Right lobe of liver (tissue), 6 donors: ENCODE measurements at places on chromosomes 7 and 10. TPM values are rescaled to one million over a fixed set of nuclear protein-coding genes. Genes with fewer than 3 reads are reported as not detected.

- no peak for DNase-seq
- no peak overlapping the region for H3K4me3 ChIP-seq
- no peak overlapping the region for H3K27ac ChIP-seq
- H3K36me3 ChIP-seq: no peaks in the 10 kb centered on the region
Observed at GRCh38 chr10:79262959-79263746, 84.1 kb upstream of the PPIF start.

GRCh38 chr7:139505563-139505962, 17.9 kb upstream of the CLEC2L start:
- no peaks in the 10 kb centered on the region for H3K36me3 ChIP-seq
- H3K27me3 ChIP-seq: no peaks in the 10 kb centered on the region
- no peak for DNase-seq
- H3K4me1 ChIP-seq: no peaks in the 10 kb centered on the region
- H3K4me3 ChIP-seq: no peak overlapping the region

DNA sequence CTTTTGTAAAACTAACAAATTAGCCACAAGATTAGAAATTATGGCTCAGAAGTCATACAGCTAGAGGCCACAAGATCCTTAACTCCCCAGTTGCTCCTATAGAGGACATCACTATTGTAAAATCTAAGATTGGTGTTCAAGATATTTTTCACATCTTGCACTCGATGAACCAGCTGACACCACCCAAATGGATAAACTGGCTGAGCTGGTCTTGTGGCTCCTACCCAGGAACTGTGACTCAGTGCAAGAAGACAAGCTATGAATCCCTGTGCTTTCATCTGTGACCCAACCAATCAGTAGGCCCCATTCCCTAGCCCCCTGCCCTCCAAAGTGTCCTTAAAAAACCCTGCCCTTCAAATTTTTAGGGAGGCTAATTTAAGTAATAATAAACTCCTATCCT, 27.9 kb upstream of the R3HCC1L start:
- no peaks in the 10 kb centered on the region for H3K27me3 ChIP-seq
- H3K4me3 ChIP-seq: no peak overlapping the region
- H3K36me3 ChIP-seq: no peaks in the 10 kb centered on the region

DNA sequence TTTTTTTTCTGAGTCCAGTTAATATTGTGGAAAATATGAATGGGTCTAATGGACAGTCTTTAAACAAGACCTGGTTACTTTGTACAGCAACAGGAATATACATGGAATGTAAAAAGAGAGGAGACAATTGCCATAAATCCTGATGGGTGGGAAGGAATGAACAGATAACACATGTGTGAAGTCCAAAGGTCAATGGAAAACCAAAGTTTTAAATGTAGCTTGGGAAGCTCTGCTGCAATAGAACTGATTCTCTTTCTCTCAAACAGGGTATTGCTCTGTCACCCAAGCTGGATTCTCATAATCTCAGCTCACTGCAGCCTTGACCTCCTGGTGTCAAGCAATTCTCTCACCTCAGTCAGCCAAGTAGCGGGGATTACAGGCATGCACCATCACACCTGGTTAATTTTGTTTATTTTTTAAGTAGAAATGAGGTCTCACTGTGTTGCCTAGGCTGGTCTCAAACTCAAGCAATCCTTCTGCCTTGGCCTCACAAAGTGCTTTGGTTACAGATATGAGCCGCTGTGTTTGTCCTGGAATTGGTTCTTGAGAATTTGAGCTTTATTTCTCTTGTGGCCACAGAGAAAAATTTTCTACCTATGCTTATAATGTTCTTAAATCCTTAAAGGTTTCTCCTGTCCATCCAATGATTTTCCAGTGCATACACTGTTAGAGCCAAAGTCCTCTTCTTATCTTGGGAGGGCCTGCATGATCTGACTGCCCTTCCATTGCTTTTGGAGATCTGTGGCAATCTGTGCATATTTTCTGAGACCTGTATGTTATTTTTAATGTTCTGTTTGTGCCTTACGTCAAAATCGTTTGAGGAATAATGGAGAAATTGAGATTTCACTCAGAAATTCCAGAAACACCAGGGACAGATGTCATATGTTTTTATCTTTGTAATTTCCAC, 30.7 kb upstream of the ZNF92 start:
- no peaks in the 10 kb centered on the region for H3K36me3 ChIP-seq
- H3K4me3 ChIP-seq: no peak overlapping the region

- peak; percentile 24 for DNase-seq
- no peaks in the 10 kb centered on the region for H3K27me3 ChIP-seq
- H3K36me3 ChIP-seq: no peaks in the 10 kb centered on the region
- no peaks in the 10 kb centered on the region for H3K4me1 ChIP-seq
- H3K4me3 ChIP-seq: no peak overlapping the region
Observed at GRCh38 chr10:48745662-48746245, 61.1 kb downstream of the WDFY4 start.

ENKUR gene
- total RNA-seq: 1.00 TPM

ADAMTS14 gene
- 0.15 TPM for total RNA-seq

KCNMA1 gene
- 5.7 TPM for total RNA-seq

C10orf62 gene
- total RNA-seq: 1.3 TPM
